MV-4-11 (cell line): ENCODE measurements at places on chromosomes 6 and 20.

DNA sequence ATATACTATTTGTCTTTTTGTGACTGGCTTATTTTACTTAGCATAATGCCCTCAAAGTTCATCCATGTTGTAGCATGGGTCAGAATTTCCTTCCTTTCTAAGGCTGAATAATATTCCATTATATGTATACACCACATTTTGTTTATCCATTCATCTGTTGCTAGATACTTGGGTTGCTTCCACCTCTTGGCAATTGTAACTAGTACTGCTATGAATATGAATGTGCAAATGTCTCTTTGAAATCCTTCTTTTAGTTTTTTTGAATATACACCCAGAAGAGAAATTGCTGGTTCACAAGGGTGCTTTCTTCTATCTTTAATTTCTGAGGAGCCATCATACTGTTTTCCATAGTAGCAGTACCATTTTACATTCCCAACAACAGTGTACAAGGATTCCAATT is 21.3 kb upstream of the MAP7 start:
- DNase-seq: no peak

DNA sequence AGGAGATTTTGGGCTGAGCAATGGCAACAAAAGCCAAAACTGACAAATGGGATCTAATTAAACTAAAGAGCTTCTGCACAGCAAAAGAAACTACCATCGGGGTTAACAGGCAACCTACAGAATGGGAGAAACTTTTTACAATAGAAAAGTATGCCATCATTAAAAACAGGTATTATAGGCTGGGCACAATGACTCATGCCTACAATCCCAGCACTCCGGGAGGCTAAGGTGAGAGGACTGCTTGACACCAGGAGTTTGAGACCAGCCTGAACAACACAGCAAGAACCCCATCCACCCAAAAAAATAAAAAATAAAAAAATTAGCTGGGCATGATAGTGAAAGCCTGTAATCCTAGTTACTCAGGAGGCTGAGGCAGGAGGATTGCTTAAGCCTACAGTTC is 55.4 kb downstream of the MBOAT1 start:
- no peak for DNase-seq

GRCh38 chr6:147467886-147468285 is 40.6 kb upstream of the SAMD5 start:
- no peak for DNase-seq

DNA sequence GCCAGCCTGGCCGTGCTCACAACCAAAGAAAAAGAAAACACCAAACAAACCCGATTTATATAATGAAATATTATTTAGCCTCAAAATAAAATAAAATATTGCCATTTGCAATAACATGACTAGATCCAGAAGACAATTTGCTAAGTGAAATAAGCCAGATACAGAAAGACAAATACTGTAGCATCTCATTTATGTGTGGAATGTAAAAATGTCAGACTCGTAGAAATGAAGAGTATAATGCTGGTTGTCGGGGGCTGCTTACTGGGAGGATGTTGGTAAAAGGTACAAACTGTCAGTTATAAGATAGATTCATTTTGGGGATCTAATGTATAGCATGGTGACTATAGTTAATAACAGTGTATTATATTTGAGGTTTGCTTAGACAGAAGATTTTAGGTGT is 269.7 kb downstream of the THBS2 start:
- no peak for DNase-seq

DNA sequence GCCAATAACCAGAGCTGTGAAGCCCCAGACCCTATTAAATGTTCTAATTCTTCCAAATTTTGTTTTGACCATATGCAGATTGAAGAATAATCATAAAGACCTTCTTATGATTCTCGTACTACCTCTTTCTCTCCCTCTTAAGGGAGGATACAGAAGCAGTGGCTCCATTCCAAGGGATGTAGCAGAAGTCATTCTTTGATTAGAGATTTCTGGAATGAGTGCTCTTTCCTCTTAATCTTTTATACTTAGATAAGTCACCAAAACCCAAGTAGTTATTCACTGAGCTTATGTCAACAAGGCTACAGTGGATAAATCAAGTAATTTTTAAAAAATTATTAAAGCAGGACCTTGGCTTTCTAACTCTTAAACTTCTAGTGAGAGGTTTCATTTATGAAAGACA is 266.0 kb upstream of the STXBP5 start:
- DNase-seq: no peak

DNA sequence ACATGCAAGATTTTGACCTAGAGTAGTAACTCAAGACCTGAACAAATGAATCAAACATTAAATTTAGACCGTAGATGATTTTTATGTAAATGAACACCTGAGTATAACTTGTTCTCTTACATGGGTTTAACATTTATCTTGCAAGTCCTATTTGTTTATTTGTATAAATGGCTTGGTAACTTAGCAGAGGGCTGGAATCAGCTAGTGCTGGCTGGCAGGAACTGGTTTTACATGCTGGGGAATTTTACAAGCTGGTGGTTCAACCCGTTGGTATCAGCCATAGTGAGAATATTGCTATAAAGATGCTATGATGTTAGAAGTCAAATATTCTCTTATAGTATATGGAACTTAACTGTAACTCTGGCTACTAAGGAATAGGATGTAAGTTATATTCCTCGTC is 8.9 kb downstream of the SLC22A2 start:
- DNase-seq: no peak

DNA sequence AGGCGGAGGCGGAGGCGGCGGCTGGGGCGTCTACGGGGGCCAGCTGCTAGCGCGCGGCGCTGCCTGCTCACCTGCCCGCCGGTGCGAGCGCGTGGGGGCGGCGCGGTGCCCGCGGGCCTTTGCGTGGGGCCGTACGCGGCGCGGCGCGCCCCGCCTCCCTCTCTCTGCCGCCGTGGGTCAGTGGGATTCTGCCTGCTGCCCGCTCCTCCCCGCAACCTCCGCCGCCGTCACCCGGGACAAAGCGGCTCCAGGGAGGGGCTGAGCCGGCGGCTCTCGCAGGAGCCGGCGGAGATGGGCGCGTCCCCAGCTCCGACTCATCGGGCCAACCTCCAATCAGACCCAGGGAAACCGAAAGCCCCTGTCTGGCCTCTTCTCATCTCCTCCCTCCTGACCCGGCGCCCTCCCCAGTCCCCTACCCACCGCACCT is at the start of gene RCAN2:
Gene RCAN2 (minus strand): TSS at position 249 of the 427 bp plus-strand sequence.
- DNase-seq: no peak

GRCh38 chr6:119768201-119768600 is 418.6 kb upstream of the MAN1A1 start:
- DNase-seq: peak; percentile 78

DNA sequence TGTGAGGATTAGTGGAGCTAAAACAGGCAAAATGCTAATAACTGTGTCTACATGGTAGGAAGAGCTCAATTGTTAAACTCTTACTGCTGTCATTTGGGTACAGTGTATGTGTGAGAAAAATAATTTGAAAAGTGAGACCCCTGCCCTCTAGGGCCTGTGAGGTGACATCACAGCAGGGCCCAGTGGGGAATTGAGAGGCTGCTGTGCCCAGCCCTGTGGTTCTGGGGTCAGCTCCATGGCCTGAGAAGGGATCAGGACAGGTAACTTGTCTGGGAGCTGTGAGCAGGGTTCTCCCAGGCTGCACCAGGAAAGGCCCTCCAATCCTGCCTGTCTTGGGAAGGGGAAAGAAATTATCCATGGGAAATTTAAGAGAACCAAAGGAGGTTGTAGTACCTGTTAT is 1.3 kb downstream of the SIRPB1 start:
- no peak for DNase-seq

GRCh38 chr6:15327271-15327670 is 81.4 kb downstream of the JARID2 start:
- DNase-seq: no peak

DNA sequence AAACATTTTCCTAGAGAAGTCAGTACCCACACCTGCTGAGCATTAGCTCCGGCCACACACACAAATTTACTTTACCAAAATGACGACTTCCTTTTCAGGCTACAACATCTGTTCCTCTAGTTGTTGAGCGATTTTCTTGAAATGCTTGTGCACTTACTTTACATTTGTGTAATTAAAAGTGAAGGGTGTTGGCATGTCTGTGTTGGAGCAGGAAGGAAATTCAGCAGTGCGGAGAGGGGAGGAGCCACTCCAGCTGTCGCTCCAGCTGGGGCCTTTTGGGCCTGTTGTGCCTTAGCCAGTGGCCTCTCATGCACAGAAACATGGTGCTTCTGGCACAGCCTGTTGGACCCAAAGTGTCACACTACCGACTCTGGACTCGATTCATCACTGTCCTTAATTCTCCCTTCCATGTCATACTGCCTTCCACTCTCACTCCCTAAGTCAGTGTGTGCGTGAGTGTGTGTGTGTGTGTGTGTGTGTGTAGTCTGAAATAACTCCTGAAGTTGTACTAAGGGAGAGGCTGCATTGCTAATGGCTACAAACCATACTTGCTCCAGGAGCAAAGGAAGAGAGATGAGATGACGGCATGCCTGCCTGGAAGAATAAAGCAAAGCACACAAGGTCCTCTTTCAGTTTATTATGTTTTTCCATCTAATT is 191.8 kb upstream of the ARG1 start:
- DNase-seq: no peak

DNA sequence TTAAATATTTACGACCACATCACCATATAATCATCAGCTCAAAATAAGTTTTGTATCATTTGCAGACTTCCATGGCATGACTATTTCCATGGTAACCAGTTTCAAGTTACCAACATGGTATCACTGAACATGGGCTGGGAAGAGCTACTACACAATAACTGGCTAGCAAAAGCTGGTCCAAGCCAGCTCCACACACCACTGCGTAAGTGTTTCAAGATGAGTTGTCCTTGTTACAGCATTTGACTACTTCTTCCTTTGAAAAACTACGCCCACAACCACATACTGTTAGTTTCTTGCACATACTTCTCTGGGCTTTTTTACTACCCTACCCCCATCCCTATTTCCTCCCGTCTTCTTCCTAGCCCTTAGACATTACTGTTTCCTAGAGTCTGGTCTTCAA is 8.5 kb downstream of the CD164 start:
- peak; percentile 81 for DNase-seq

DNA sequence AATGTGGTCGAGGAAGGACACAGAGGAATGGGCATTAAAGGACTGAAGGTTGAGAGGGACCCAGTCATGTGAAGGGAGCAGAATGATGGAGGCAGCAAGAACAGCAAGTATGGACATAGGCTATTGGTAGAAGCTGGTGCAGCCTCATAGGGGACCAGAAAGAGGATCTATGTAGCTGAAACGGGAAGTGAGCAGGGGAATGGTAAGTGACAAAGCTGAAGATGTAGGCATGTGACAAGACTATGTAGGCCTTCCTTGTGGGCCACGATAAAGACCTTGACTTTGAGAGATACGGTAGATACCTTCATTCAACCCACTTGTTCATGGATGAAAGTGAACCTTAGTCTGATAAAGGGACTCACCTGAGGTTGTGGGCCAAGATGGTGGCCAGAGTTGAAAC is 3.5 kb downstream of the CTNNBL1 start:
- DNase-seq: peak; percentile 96

GRCh38 chr6:27668442-27669294 is 195.8 kb upstream of the ZNF184 start:
- DNase-seq: peak; percentile 68

GRCh38 chr6:8446391-8446790 is 11.0 kb upstream of the SLC35B3 start:
- no peak for DNase-seq

- peak; percentile 60 for DNase-seq
These were observed 35.5 kb upstream of the ME1 start for GRCh38 chr6:83466328-83466727.
